Spleen (tissue), 13 donors: ENCODE measurements at places on chromosomes 7 and 10. TPM values are rescaled to one million over a fixed set of nuclear protein-coding genes. Genes with fewer than 3 reads are reported as not detected.

GRCh38 chr10:43128958-43129706 lies 9.1 kb upstream of the CSGALNACT2 start:
- DNase-seq, result peak; percentile 22

- DNase-seq, result no peak
Observed at GRCh38 chr10:32963096-32963495, 5.1 kb upstream of the ITGB1 start.

- no peak for DNase-seq
Observed at GRCh38 chr10:101467286-101467770, 113.4 kb downstream of the BTRC start.

Gene MAGI2
- 18.1 TPM for total RNA-seq

DNA sequence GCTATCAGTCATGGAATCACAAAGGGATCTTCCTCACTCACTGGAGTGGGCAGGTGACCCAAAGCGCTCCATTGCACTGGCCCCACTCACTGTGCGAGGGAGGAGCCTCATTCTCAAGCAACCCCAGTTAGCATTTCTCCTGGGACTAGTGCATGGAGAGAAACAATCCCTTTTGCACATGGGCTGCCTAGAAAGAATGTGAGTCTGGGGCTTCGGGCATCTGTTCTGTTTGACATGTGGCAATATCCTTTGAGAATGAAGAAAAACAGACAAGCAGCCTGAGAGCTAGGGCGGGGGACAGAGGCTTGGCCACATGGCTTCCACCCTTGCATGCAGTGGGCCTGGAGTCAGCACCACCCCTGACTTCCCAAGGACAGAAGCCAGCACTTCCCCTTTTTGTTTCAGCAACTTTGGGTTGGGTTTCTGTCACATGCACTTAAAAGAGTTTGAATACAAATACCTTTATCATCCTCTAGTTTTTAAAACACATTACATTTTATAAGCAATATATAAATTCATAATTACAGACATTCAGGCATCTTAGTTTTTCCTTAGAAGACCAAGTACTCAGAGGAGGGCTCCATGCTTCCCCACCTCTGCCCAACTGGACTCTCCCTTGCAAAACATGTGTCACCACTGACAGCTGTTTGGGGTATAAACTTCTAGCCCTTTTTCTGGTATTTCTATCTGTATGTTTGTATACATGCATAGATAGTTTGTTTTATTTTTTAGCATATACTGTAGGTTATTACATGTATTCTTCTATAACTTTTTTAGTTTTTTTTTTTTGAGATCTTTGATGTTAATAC lies 73.8 kb downstream of the RBM20 start:
- no peak for DNase-seq

Gene SEC61A2
- total RNA-seq, result 9.5 TPM

Gene FLNC
- total RNA-seq, result 1.4 TPM

DNA sequence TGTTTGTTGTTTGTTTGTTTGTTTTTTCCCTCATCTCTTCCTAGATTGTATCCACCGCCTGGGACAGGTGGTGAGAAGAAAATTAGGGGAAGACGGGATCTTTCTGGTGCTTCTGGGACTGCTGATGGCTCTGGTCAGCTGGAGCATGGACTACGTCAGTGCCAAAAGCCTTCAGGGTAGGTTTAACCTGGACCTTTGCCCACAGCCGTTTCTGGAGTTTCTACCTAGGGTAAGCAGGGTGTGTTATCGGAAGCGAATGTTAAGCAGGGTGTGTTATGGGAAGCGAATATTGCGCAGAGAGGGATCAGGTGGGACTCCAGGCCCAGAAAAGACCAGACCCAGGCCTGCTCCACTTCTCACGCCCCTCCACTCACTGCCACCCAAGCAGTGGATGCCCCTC lies 4.7 kb downstream of the CLCN1 start:
- no peak for DNase-seq

DNA sequence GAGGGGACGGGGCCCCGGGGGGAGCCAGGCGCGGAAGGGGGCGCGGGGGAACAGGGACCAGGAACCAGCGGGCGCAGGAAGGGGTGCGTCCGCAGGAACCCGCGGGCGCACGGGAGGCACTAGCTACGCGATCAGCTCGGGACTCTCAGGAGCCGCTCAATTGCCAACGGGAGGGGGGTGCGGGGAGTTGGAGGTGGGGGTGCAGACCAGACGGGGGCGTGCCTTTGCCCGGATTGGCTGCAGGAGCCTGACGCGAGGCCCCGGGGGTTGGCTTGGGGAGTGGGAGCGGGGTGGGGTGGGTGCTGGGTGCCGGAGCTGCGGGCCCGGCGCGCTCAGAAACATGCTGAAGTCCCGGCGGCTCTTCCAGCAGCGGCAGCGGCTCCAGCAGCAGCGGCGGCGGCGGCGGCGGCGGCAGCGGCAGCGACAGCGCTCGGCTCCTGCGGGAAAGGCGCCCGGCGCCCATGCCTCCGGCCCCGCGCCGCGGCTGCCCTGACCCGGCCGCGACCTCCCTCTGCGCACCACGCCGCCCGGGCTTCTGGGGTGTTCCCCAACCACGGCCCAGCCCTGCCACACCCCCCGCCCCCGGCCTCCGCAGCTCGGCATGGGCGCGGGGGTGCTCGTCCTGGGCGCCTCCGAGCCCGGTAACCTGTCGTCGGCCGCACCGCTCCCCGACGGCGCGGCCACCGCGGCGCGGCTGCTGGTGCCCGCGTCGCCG lies at the start of gene ADRB1:
Gene ADRB1, plus strand, starts transcription at position 335 of the 715 bp plus-strand sequence. Its CDS starts 267 bp downstream, at position 602.
- DNase-seq, result peak; percentile 89

- DNase-seq, result no peak
Observed at GRCh38 chr10:31261511-31262311, 57.3 kb upstream of the ZEB1 start.

DNA sequence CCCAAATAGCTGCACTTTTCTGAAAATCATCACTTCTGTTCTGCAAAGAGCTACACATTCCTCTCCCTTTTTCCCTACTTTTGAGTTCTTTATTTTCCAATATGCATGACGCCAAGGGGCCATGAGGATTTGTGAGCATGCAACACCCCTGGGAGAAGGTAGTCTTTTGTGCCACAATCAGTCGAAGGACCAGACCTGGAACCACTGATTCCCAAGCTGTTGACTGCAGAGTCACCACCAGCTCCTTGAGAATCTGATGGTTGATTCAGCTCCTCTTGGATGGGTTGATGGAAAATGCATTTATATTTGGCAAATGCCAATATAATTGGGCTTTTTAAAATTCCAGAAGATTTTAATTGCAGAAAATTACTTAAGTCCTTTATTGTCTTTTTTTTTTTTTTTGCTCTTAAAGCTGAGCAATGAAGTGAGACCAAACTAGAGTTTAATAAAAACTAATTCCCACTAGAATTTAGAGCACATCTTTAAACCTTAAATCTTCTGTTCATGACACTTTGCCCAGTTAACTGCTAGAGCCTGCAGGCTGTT lies 554.1 kb downstream of the TNS3 start:
- DNase-seq, result no peak

DNA sequence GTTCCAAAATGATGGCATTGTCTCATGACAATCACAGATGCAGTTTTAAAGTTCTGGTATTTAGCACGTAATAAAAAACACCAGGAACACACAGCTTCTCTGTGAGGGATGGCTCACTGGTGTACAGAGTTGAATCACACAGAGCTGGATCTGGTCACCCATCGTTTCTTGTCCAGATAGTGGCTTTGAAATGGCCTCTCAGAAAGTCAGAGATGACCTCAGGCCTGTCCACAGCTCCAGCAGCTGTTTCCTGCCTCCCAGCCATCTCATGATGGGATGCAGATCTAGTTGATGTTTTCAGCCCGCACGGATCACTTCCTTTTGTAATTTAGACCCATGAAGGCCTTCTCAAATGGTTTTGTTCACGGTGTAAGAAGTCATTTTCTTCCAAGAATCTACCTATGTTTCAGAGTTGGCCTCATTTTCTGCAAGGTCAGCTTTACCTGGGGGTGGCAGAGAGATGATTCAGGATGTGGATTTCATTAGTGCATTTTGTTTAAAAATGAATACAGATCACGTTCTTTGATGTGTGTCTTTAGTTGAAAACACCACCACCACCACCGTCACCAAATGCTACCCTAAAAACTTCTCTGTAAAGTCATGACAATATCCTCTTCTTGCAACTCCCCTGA lies 166.2 kb downstream of the SNX10 start:
- no peak for DNase-seq

Gene TMEM60
- 14.5 TPM for total RNA-seq

Gene SKIDA1
- 0.44 TPM for total RNA-seq

DNA sequence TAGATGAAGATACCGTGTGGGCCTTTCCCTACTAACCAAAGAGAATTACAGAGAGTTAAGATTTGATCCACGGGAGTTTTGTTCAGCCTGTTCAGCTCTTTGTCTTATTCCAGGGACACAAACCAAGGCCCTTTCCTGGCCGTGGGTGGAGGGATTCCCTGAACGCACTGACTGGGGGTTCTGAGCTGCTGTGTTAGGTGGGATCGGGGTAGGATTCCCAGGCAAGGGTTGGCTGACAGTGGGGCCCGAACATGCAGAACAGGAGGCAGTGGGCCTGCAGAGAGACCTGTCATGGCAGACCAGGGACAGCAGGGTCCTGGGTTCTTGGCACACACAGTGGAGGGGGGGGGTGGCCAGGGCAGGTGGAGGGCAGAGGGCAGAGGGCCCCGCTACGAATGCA lies 89.5 kb upstream of the MKI67 start:
- no peak for DNase-seq

Gene SPAM1
- not detected for total RNA-seq
